ENCODE measurements at places on chromosomes 7 and 10. TPM values are rescaled to one million over a fixed set of nuclear protein-coding genes. Genes with fewer than 3 reads are reported as not detected.

The RELN gene
- 1.4 TPM for total RNA-seq

The FKBP6 gene
- not detected for total RNA-seq

The GIMAP6 gene
- total RNA-seq = 49.2 TPM

The PLCE1 gene
- 14.7 TPM for total RNA-seq

The NPTX2 gene
- 35.2 TPM for total RNA-seq

The GFRA1 gene
- 27.1 TPM for total RNA-seq

GRCh38 chr10:62779487-62780248, 24.9 kb upstream of the ADO start:
- H3K27me3 ChIP-seq = no peaks in the 10 kb centered on the region
- H3K36me3 ChIP-seq = no peaks in the 10 kb centered on the region
- H3K4me1 ChIP-seq = no peaks in the 10 kb centered on the region

DNA sequence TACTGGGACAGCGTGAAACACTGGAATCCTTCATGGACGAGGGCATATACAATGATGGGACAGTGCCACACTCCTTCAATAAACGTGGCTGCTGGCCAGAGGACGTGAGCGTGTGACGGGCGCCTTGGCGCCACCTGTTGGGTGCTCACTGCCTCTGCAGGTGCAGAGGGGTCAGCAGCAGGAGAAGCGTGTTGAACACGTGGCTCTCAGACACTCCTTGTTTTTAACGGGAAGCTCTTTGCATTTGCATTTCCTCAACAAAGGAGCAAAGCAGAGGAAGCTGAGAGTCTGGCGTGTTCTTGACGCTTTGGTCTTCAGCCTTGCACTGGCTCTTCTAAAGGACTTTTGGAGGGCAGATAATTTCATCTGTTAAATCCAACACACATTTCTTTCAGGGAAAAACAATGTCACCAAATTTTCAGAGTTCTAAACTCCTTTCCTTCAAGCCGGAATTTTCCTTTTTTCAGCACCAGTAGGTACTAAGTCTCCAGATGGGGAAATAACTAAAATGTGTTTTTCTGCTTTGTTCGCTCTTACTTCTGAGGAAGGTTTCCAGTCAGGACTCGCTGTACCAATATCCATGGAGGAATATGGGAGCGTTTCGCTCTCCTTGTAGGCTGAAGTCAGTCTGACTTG, 2.9 kb upstream of the GET4 start:
- H3K27ac ChIP-seq = peak overlapping the region; percentile 6
- H3K4me3 ChIP-seq = no peak overlapping the region
- no peaks in the 10 kb centered on the region for H3K27me3 ChIP-seq
- H3K36me3 ChIP-seq = no peaks in the 10 kb centered on the region
- peak; percentile 91 for DNase-seq

DNA sequence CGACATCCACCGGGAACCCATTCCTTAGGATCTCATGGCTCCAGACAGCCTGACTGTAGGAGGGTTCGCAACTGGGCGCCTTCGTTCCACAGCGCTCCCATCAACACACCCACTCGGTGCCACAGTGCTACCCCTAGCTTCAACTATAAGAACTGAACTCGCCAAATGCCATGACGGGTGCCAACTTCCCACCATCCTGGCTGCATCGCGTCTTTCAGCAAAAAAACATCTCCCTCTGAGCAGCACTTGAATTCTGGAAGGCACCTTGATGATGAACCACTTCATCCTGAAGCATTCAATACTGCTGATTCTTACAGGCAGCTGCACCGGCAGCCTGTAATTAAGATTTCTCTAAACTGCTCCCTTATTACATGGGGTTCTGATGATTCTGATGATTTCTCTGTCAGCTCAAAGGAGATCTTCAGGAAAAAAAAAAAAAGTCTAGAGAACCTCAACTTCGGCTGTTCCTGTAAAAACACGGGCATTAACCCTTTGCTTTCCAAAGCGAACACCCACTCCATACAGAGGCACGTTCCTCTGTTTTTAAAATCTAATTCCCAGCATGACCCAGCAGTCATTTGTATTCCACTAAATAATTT, 1.3 kb downstream of the CYTH3 start:
- peak overlapping the region; percentile 36 for H3K27ac ChIP-seq
- no peaks in the 10 kb centered on the region for H3K36me3 ChIP-seq
- H3K4me1 ChIP-seq = no peaks in the 10 kb centered on the region
- H3K4me3 ChIP-seq = peak overlapping the region; percentile 98

DNA sequence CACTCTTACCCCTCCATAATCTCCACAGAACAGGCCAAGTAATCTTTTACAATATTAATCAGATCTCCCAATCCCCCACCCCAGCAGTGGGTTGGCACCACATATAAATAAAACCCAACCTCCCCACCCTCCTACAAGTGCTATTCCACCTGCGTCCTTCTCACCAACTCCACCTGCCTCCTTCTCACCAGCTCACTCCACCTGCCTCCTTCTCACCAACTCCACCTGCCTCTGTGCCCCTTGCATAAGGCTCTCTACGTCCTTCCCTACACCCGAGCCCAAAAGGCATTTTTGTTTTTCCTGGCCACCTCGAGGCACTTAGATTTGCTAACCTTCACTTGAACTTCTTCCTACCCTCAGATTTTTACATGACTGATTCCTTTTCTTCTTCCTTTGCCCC, 89.7 kb downstream of the ATE1 start:
- H3K27me3 ChIP-seq = no peaks in the 10 kb centered on the region
- no peak overlapping the region for H3K4me3 ChIP-seq
- DNase-seq = no peak
- no peak overlapping the region for H3K27ac ChIP-seq

GRCh38 chr7:158811461-158811860, 17.8 kb downstream of the ESYT2 start:
- no peaks in the 10 kb centered on the region for H3K27me3 ChIP-seq
- peaks cover 3% of the 10 kb centered on the region for H3K4me1 ChIP-seq
- no peak overlapping the region for H3K4me3 ChIP-seq
- H3K36me3 ChIP-seq = no peaks in the 10 kb centered on the region
- DNase-seq = no peak
- peak overlapping the region; percentile 33 for H3K27ac ChIP-seq

DNA sequence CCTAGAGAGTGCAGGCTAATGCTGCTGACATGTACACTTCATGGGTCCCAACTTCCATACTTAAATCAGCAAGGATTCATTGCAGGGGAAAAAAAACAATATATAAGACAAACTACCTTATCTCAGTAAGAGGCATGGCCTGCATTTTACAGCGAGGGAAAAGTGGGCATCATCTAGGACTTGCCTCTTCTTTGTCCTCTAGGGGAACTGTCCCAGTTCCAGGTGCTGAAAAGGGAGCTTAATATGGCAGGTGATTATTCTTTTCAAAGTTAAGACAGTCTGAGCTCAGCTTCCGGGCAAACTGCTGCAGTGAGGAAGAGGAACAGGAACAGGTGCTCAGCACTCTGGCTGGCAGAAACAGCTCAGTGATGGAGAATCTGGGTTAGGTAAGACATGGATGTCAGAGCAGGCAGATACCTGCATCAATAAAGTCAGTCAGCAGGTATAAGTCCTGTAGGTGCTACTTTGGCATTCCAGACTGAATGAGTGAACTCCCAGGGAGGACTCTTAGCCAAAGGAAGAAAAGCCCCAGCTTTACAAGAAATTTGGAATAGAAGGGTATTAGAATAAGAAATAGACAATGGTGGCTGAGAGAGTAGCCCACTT, 147.2 kb downstream of the TMEM178B start:
- no peaks in the 10 kb centered on the region for H3K27me3 ChIP-seq
- no peak overlapping the region for H3K4me3 ChIP-seq
- H3K36me3 ChIP-seq = no peaks in the 10 kb centered on the region
- no peak for DNase-seq
- no peak overlapping the region for H3K27ac ChIP-seq

- DNase-seq = no peak
- no peaks in the 10 kb centered on the region for H3K4me1 ChIP-seq
- no peak overlapping the region for H3K4me3 ChIP-seq
- peak overlapping the region; percentile 82 for H3K27ac ChIP-seq
Observed at GRCh38 chr10:17201794-17202116, 283 bp upstream of the TRDMT1 start.

GRCh38 chr10:7045891-7046599, 364.8 kb downstream of the SFMBT2 start:
- no peaks in the 10 kb centered on the region for H3K27me3 ChIP-seq
- H3K27ac ChIP-seq = no peak overlapping the region
- DNase-seq = no peak
- no peaks in the 10 kb centered on the region for H3K4me1 ChIP-seq
- H3K4me3 ChIP-seq = no peak overlapping the region

DNA sequence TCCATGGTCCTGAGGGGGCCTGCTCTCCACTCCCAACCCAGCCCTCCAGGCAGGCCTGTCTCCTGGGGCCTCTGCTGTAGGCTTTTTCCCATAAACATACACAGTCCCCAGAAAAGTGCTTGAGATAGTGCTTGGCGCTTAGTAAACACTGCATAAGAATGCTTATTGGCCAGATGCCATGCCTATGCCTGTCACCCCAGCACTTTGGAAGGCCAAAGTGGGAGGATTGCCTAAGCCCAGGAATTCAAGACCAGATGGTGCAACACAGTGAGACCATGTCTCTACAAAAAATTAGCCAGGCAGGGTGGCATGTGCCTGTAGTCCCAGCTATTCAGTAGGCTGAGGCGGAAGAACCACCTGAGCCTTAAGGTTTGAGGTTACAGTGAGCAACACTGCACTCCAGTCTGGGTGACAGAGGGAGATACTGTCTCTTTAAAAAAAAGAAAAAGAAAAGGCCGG, 24.6 kb upstream of the ASL start:
- DNase-seq = no peak
- no peaks in the 10 kb centered on the region for H3K36me3 ChIP-seq
- H3K27ac ChIP-seq = no peak overlapping the region

DNA sequence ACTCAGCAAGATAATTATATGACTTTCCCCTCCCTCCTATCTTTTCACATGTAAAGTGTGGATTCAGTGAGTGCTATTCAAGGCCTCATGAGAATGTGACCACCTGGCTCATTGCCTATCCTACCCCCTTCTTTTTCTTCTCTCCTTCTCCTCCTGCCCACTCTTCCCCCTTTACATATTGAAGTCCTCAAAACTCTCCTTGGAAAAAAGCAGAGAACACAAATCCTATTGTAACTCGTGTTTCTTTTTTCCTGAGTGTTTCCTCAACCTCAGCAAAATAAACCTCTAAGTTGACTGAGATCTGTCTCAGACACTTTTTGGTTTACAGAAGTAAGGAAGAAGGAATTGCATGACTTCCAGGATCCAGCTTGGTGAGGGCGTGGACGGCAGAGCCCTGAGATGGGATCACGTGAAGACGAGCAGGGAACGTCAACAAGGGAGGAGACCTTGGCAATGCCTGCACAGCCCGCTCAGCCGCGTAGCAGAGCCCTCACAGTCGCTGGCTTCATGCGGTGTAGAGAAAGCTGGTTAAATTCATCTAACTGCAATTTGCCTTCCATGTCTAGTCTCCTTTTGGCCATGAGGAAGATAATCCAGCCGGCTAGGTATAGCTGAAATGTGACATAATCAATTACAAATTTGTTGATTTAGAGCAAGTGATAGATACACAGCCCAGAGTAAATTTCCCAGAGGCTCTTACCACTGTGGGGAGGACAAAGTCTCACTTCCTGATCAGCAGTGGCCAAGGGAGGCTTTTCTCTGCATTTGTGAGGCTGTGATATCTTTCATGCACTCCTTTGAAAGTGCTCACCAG, 75.7 kb downstream of the LYZL2 start:
- no peak overlapping the region for H3K4me3 ChIP-seq
- H3K27me3 ChIP-seq = no peaks in the 10 kb centered on the region
- DNase-seq = peak; percentile 89
- H3K27ac ChIP-seq = no peak overlapping the region

- no peak for DNase-seq
- H3K4me1 ChIP-seq = no peaks in the 10 kb centered on the region
- no peaks in the 10 kb centered on the region for H3K27me3 ChIP-seq
- no peak overlapping the region for H3K27ac ChIP-seq
- H3K36me3 ChIP-seq = no peaks in the 10 kb centered on the region
- no peak overlapping the region for H3K4me3 ChIP-seq
Observed at GRCh38 chr10:58371473-58371872, 13.7 kb upstream of the TFAM start.

DNA sequence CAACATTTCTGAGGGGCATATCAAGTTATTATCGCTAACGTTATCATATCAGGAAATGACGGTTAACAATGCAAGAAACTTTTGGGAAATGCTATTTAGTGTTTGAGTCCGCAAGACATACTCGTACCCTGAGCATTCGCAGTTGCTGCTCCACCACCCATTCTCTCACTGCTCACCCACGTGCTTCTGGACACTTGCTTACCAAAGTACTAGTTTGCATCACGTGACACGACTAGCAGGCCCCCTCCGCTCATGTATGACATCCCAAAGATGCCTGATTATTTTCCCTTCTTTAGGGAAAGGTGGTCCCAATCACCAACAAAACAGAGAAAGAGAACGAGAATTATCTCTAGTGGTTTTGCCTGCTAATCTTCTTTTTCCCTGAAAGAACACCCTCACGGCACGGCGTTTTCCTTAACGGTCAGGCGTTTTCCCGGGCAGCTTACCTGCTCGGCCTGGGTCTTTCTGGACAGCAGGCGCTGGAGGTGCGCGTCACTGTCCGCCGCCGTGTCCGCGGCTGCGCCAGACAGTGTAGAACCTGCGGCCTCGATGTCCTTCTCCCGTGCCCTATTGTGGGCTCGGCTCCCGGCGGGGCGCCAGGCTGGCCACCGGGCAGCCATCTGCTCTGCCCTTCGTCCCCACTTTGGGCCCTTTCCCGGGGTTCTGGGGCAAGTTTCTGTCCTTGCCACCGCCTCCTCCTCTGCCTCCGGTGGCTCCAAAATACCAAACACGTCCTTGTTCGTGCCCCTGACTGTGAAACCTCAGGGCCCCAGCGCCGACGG, at the start of gene SUPV3L1:
TSS of gene SUPV3L1 (plus strand) at position 492 of the 782 bp plus-strand sequence. CDS start at position 550, 58 bp downstream.
- H3K4me3 ChIP-seq = peak within 1 kb of the TSS; percentile 46
- peak; percentile 96 for DNase-seq
- no peaks in the 10 kb centered on the region for H3K36me3 ChIP-seq
- peaks cover 5% of the 10 kb centered on the region for H3K4me1 ChIP-seq

- no peaks in the 10 kb centered on the region for H3K36me3 ChIP-seq
- no peak for DNase-seq
- H3K4me1 ChIP-seq = peaks cover 2% of the 10 kb centered on the region
- H3K27me3 ChIP-seq = no peaks in the 10 kb centered on the region
- peak overlapping the region; percentile 26 for H3K4me3 ChIP-seq
Observed at GRCh38 chr10:51743146-51743545, 43.8 kb upstream of the CSTF2T start.

DNA sequence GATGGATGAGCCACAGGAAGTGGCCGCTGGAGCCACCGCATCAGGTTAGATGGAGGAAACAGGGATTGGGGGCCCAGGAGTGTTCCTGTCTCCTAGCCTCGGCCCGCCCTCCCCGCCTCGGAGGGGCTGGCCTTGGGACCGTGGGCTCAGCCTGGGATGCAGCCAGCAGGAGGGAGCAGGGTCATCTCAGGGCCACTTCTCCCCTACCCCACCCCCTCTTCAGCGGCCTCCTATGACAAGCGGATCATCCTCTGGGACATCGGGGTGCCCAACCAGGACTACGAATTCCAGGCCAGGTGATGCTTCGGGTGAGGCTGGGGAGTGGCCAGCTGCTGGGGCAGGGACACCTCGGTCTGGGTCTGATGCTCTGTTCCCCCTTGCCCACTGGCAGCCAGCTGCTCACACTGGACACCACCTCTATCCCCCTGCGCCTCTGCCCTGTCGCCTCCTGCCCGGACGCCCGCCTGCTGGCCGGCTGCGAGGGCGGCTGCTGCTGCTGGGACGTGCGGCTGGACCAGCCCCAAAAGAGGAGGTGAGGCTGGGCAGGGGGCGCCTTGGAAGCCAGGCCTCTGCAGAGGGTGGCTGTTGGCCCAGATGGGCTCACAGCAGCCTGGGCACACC, 4.7 kb downstream of the LRWD1 start:
- peak; percentile 27 for DNase-seq
- no peak overlapping the region for H3K27ac ChIP-seq
- H3K27me3 ChIP-seq = no peaks in the 10 kb centered on the region
- no peak overlapping the region for H3K4me3 ChIP-seq
- H3K4me1 ChIP-seq = no peaks in the 10 kb centered on the region
- no peaks in the 10 kb centered on the region for H3K36me3 ChIP-seq
